ENCODE measurements at places on chromosomes 1 and 21. TPM values are rescaled to one million over a fixed set of nuclear protein-coding genes. Genes with fewer than 3 reads are reported as not detected.

CLEC20A gene
- not detected for total RNA-seq

OR14K1 gene
- total RNA-seq = not detected

GRCh38 chr1:163897412-163898155 lies 575.8 kb downstream of the NUF2 start:
- no peak for DNase-seq

DNA sequence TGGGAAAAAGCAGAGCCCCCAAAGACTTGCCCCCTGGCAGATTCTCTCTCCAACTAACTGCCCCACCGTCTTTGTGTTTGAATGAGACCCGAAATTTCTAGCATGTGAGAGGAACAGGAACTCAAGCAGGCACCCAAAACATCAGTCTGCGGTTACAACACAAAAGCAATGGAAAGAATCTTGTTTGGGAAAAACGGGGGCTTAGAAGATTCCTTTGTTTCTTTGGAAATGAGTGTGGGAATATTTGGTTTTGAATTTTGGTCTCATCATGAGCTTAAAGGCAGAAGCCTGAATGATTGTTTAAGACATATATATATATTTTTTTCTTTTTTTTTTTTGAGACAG lies 188.9 kb upstream of the TMEM51 start:
- no peak for DNase-seq

GRCh38 chr1:221170171-221170570 lies 290.9 kb downstream of the HLX start:
- DNase-seq = no peak

DNA sequence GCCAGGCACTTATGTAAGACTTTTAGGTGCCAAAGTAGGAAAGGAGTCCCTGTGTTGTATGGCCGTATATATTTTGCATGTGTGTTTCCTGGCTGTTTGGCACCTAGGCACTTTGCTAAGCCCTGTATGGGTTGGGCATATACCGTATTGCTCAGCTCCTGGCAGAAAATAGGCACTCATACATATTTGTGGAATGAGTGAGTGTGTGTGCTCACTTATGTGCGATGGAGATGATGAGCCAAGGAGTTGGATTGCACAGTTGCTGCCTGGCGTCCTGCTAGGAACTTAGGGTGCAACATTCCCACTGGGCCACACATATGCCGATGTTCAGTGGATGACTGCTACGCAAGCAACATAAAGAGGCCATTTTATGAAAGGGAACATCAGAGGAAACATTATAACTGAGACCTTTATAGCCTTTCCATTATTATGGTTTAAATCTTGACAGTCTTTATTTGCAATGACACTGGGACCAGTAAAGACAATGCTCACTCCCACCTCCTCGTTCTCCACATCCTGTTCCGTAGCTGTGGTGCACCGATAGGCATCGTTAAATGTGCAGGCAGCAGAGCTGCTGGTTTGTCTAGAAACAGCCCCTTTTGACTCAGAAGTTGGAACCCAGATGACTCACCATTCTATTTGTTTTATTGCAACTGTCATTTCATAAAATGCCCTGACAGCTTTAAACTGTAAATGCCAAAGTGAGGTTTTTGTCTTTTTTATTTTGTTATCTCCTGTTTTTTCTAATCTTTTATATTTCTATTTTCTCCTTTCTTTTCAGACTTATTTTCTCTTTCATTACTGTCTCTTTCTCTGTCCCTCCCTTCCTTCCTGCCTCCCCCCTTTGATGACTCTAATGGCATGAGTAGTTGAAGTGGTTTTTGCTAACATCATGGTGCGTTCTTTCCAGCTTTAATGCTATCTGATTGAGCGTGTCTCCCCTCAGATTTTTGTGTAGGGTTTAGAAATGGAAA lies 36.1 kb downstream of the PEX14 start:
- DNase-seq = no peak

GRCh38 chr1:206477581-206478380 lies 7.5 kb downstream of the IKBKE start:
- DNase-seq = no peak

DNA sequence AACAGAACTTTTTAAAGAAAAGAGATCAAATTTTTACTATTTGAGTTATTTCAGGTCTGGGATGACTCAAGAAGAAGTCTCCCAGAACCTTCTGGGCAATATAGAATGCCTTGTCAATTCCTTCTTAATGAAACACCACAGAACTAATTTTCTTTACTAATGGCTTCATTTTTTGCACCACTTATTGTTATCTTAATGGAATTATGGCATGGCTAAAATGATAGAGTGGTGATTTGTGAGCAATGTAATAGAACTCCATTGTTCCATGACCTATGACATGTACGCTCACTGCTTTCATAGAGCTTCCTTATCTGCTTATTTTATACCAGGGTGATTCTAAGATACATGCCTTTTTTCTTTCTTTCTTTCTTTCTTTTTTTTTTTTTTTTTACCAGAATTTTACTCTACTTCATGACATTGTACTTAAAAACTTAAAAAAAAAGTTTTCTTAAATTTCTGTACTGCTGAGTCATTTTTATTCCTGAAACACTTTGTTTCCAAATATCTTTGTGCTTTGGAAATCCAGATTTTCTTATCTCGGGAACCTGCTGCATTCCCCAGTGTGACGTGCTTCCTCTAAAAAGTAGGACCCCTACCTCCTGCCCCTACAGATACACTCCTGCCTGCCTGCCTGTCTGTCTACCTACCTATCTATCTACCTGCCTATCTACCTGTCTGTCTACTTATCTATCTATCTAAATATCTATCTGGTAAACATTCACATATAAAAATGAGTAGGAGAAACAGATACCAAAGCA lies 284.9 kb downstream of the PBX1 start:
- no peak for DNase-seq

DNA sequence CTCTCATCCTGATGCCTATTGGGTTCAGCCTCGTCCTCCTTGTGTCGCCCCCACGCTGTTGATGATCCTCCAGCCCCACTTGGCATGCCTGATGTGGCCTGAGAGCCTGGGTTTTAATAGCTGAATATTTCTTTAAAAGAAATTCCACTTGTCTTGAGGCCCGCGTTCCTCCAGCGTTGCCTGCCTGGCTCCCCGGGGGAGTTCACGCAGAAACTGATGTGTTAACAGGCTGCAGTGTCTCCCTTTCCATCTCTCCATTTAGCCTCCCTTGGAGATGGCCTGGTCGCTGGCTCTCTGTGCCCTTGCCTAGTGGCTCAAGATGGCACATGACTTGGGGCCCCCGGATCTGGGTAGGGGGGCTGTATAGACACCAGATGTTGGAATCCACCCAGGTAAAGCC lies 9.5 kb downstream of the ACTL8 start:
- DNase-seq = no peak

All from neural progenitor cell (in vitro differentiated cells).